ENCODE measurements at places on chromosomes 2 and 18.

GRCh38 chr18:22829781-22830180 lies 103.3 kb upstream of the RBBP8 start:
- no peak for DNase-seq

- no peak for DNase-seq
Measured at GRCh38 chr2:42868096-42868495, 75.7 kb upstream of the HAAO start.

DNA sequence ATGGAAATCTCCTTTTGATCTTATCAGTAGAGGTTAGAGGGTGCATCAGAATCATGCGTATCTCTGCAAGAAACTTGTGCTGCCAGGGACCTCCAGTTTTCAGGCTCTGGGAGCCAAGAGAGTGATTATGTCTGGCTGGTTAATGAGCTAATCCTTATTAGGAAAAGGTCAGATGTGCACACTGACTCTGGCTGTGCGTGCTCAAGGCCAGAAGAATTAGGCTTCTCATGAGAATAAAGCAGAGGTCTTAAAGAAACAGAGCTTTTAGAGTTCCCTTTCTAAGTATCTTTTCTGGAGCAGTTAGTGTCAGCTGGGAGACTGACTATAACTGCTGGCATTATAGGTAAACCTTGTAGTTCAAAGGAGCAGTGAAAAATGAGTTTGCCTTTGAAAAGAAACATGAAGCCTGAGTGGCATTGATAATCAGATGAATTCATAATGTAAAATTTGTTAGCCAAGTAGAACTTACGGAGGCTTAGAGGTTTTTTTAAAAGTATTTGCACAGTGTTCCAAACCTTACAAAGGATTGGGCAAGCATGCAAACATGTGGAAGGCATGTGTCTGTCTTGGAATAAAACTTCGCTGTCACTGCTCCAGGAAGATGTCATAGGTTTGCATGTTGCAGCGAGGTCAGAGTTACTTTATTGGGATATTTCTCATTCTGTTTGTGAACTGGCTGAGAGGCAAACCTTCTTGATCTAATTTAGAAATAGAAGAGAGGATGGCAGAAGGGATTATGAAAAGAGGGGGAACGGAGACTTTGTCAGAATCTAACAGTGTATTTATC lies 151.7 kb downstream of the ARHGAP28 start:
- no peak for DNase-seq

GRCh38 chr2:1707771-1708418 lies 36.4 kb downstream of the PXDN start:
- peak; percentile 95 for DNase-seq

GRCh38 chr2:237223201-237223861 lies 137.6 kb downstream of the COPS8 start:
- DNase-seq = no peak

DNA sequence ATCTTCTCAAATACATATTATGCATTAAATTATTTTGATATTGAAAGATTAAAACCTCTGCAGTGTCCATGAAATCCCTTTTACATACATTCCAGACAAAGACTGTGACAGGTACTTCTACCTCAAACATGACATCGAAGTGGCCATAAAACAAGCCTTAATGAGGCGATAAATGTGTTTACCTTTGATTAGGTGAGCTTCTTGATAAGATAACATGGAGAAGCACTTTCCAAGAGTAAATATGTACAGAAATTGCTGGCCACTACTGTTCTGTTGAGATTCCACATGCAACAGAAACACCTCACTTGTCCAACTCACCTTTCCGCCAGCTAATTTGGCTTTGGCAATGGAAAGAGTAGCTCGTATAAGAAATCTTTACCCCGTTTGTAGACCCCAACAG lies 55.2 kb downstream of the ZEB2 start:
- DNase-seq = no peak

GRCh38 chr18:55268628-55269275 lies 309.5 kb upstream of the CCDC68 start:
- no peak for DNase-seq

GRCh38 chr2:69204654-69205053 lies 182.4 kb downstream of the GFPT1 start:
- no peak for DNase-seq

DNA sequence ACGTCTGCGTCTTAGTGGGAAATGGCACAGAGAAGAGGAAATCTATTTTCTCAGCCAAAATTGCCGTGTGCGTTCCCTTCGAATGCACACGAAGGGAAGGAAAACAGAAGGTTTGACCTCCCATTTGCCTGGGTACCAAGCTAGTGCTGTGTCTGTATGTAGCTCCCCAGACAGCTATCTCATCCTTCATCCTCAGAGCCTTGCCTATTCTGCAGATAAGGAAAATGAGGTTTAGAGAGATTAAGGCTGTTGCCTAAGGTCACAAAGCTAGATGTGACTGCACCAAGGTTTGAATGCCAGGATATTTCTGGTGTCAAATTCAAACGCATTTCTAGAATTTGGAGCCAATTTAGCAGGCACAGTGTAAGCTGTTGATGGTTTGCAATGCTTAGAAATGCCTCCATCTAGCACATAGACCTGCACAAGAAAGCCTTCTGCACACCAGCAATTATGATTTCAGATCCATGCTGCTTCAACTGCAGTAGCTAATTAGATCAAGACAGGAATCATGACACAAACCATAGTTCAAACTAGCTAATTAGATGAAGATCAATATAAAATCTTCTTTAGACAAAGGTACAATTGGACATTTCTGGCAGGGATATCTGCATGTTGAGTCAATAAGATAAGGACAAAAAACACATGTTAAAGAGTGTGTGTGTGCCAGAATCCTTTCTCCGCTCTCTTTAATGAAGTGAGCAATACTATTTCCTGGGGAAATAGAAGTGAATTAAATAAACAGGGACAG lies 115.1 kb downstream of the CMPK2 start:
- no peak for DNase-seq

DNA sequence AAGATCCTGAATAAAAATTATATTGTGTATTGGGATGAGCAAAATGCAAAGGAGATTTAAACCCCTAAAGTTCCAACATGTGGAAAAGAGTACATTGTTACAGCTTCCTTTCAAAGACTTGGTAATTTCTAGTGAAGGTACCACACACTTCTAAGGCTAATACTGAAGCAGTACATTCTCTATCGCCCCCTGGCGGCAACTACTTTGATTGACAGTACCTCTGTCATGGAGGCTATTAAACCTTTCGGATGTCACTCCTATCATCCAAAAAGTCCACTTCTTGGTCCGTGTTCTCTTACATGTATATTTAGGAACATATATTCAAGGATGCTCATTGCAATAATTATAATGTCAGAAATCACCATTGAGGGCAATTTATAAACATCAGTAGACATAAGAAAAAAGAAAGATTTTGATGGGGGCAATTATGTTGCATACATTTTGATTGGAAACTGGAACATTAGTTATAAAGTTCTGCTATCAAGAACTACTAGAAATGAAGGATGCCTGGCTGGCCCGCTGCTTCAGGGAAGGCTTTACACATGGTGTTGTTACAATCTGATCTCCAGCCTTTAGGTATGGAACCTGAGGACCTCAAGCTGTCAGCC lies 601.6 kb downstream of the CPS1 start:
- peak; percentile 62 for DNase-seq

GRCh38 chr2:108637304-108637669 lies 82.0 kb upstream of the RANBP2 start:
- no peak for DNase-seq

- no peak for DNase-seq
Measured at GRCh38 chr2:9107168-9108025, 99.2 kb upstream of the ASAP2 start.

GRCh38 chr18:49935215-49935614 lies 121.9 kb upstream of the ACAA2 start:
- no peak for DNase-seq

GRCh38 chr2:71603311-71603811 lies 150.0 kb downstream of the DYSF start:
- DNase-seq = peak; percentile 34

DNA sequence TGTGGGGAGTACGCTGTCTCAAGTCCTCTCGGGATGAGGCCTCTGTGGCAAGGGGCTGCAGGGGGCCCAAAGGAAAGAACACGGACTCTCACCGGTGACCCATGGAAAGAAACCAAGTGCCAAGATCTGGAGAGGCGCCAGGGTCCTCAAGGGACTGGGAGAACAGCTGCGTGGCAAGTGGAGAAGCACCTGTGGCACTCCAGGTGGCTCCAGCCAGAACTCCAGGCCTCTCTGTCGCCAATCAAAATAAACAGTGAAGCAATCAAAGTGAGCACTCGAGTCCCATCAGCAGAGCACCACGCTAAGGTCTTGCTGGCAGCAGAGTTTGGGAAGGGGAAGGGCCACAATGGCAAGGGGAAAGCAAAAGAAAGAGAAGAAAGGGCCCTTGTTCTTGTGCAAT lies 54.7 kb downstream of the BCL2 start:
- no peak for DNase-seq

GRCh38 chr18:76568731-76569130 lies 73.7 kb upstream of the ZNF516 start:
- no peak for DNase-seq

GRCh38 chr2:233423552-233423860 lies 69.2 kb downstream of the DGKD start:
- no peak for DNase-seq

All from RWPE2 (cell line).